Stimulated activated CD4-positive, alpha-beta T cell treated with anti-CD3 and anti-CD28 coated beads, TNF-alpha, amount 100 ng/mL, for 4 hours (primary cell): ENCODE measurements at places on chromosomes 5 and 9.

DNA sequence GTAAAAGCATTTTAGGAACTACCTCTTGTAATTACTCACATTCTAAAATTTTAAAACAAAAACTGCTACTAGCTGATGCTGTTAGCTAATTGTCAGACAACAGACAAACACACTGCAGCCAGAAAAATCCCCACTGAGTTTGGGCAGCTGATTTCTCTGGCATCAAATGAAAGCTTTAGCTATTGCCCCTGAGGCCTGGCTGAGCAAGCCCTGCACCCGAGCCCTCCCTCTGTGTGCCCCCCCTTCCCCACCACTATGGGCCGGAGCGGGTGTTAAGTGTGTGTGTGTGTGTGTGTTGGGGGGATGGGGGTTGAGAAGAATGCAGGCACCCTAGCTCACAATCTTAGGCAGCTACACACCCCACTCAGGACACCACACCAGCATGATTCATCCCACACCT, 2.4 kb downstream of the NEUROG1 start:
- DNase-seq = no peak

DNA sequence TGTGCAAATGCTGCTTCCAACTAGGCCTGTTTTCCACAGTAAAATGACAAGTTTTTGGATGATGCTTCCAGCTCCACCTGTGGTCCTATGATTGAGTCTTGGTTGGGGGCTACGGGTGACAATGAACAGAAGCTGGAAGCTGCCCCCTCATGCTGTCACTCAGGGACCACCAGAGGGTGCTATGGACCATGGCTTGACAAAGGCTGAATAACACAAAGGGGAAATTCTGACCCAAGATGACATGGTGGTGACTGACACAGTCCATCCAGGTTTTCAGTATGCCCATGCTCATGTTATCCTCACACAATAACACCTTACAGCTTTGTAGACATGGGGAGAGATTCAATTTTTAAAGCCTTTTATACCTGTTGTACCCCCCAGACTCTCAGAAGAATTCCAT, 23.9 kb upstream of the SAP30L start:
- DNase-seq = no peak

- DNase-seq = no peak
These were observed 51.7 kb downstream of the ARHGAP26 start for GRCh38 chr5:142821733-142822487.

- DNase-seq = no peak
These were observed 89.1 kb upstream of the HAND1 start for GRCh38 chr5:154567155-154567554.

DNA sequence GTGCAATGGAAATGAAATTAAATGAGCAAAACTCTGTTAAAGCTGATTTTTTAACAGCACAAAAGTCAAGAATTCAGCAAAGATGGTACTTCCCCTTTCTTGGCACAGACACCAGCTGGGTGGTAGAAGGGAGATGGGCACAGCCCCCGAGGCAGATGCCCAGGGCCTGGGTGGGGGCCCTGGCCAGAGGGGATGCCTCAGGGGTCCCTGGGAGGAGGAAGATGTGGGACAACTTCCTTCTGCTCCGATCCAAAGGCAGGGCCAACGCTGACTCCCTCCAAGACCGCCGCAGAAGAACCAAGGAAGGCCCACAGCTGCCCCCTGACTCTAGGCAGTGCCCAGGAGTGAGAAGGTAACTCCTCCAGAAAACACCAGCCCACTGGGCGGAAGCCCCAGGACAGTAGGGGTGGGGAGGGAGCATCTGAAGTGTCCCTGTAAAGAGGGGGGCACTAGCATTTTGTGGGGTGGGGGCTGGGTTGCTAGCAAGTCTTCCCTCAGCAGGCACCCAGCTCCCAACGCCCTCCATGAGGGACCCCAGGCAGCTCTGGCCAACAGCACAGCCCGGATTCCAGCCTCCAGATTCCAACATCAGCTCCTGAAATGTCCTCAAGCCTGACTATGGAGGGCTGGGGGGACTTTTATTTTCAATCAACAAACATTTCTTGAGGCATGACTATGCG, 4.9 kb downstream of the NACC2 start:
- DNase-seq = no peak

GRCh38 chr5:4580772-4581171, 559.4 kb upstream of the ADAMTS16 start:
- no peak for DNase-seq

GRCh38 chr9:80208696-80209095, 636.9 kb downstream of the TLE4 start:
- DNase-seq = no peak

- no peak for DNase-seq
These were observed 46.5 kb downstream of the IRF1 start for GRCh38 chr5:132444061-132444460.

GRCh38 chr5:32170303-32171151, 3.6 kb downstream of the GOLPH3 start:
- no peak for DNase-seq
